ENCODE measurements at places on chromosomes 5 and 9.

- no peak for DNase-seq
Measured at GRCh38 chr5:50623666-50624065, 42.8 kb upstream of the PARP8 start.

DNA sequence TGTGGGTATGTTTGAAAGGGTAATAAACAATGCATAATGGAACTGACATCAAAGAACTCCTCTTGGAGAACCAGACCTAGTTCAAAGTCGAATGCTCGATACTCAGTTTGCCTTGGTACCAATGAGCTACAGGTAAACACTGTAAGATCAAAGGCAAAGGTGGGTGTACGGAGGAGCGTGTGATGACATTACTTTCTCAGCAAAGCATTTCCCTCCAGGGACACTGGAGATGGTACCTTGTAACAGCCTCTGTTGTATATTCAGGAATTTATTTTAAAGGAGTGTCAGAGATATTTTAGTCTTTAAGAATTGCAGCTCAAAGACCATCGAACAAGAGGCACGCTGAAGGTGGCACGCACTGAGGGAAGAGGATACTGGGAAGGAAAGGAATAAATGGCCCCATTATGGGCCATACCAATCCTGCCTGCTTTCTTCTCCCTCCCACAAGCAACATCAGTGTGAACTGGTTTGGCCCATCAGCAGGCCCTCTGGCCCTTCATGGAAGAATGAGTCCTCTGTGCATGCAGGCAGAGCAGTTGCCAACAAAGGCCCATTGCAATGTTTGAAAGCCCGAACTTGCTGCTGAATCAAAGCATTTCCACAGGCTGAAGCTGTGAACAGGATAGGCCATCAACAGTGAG, 410.2 kb downstream of the ACTL7B start:
- DNase-seq, result no peak

DNA sequence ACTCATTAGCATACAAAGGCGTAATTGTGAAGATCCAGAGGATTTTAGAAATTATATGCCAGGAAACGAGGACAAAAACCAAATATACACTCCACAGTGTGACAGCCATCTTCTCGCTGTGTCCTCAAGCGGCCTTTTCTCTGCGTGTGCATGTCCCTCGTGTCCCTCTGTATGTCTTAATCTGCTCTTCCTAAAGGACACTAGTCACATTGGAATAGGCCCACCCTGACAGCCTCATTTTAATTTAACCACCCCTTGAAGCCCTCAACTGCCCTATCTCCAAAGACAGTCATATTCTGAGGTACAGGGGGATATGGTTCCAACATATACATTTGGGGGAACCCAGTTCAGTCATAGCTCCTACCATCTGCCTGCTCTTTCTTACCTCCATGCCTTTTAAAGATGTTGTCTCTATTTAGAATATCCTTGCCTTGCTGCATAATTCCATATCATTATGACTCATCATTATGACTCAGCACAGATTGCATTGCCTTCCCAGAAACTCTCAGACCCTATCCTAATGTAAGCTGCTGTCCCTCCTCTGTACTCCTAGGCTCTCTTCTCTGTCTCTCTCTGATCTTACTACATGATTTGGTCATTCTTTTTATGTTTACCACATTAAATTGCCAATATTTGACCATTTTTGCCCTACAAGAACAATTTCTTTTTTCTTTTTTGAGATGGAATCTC, 210.9 kb downstream of the AOPEP start:
- DNase-seq, result no peak

DNA sequence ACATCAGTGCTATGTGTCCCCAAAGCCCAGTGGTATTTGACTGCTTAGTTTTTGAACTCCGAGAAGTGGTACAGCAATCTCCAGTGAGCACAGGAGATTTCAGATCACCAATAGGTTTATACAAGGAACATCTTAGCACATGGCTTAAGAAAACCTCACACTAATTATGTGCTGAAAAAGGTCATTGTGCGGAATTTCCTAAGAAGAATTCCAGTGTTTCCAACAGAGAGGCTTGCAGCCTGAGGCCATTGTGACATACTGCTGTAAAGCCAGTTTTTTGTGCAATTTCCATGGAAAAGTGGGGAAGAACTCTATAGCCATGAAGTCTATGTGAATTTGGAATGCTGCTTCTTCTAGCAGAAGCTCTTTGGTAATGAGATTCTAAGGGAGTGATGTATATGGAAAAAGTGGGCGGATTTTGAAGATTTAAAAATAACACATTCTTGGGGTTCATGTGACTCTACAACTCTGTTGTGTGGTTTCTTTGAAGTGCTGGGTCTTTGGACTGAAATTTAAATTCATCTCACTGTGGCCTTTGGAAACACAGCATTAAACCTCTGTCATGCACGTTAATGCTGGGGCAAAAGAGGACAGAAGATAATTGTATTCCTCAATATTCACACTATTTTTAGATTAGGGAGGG, 110.5 kb upstream of the CD180 start:
- DNase-seq, result no peak

- DNase-seq, result peak; percentile 27
Measured at GRCh38 chr9:128494108-128494745, 10.3 kb upstream of the GLE1 start.

DNA sequence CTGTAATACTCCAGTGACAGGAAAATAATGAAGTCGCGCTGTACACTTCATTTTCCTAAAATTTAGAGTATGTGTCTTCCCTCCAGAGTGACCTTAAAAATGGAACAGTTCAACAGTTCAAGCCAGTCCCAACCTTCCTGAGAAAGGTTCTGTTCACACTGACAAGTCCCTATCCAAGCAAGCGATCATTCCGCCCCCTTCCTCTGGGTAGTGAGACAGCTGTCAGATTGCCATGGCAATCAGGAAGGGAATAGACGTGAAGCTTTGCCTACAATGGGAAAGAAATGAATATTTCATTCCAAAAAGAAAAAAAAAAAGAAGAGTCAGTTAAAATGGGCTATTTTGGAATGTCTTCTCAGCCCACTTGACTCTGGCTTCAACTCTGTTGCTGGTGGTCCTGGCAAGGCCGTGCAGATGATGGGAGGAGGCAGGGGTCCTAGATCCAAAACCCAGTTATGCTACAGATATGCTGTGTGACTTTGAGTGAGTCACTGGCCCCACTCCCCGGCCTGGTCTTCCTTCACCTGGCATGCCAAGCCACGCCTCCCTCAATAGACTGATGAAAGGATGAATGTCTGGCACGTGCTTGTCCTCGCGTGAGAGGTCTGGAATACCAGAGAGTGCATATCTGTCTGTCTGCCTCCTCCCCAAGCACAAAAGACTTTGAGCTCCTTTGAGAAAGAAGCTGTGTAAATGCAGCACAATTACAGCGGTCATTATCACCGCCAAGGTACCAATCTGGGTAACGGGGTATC, 165.8 kb upstream of the WWC1 start:
- no peak for DNase-seq

DNA sequence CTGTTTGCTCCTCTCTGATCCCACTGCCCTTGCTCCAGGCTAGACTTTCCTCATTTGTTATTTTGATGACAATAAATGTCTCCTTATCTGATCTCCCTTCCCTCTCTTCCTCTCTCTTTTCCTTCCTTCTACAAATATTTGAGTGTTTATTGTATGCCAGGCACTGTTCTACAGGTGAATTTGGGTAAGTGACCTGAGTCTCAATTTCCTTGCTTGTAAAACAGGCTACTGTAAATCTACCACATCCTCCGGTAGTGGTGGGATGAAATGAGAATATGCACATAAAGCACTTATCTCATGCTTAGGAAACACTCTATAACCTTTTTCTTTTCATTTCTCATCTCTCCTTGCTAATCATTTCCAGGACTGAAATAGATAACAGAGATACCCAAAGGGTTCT, 86.4 kb downstream of the HMHB1 start:
- no peak for DNase-seq

DNA sequence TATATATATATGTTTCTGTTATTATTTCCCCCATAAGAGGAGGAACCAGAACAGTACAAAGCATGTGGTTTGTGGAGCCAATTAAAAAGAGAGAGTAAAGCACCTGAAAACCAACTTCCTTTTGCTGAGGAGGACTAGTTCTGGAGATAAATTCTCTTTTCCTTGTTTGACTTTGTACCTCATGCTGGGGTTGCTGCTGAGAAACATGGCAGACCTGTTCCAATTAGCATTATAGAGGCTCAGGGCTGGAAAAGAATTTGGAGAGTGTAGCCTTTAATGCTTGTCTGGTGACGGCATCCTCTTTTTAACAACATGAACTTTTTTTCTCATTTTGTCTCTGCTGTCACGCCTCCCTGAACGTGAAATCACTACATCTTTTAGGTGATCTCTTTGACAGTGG, 32.8 kb upstream of the NMUR2 start:
- peak; percentile 1 for DNase-seq

- DNase-seq, result peak; percentile 48
Measured at GRCh38 chr9:131395157-131396098, 1.5 kb downstream of the PRRC2B start.

DNA sequence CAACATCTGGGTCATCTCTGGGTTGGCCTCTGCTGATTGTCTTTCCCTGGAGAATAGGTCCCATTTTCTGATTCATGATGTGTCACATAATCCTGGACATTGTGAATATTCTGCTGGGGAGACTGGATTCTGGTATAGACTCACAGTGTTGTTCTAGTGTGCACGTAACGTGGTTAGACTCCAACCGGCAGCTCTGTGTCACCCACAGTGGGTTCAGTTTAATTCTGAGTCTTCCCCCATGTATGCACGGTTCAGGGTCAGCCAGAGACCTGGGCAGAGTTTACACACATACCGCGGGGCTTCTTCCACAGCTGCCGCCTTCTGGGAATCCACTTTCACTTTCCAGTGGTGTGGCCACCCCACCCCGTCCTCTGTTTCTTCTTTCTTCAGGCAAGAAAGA, 38.0 kb upstream of the LRRC14B start:
- no peak for DNase-seq

DNA sequence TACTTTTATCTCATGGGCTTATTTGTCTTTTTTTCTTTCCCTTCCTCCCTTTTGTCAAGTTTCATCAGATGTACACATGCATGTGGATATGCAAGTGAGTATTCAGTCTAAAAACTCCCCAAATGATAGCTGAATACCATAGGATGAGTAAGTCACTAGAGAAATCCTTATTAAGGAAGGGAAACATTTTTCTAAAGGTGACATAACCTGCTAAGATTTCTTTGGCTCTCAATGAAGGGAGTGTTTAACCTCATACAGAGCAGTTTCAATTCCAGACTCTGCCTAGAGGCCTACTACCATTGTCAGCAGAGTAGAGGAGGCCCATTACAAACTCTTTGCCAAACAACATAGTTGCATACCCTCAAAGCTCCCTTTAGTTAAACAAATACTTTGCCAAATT, 192.4 kb downstream of the ARHGEF28 start:
- DNase-seq, result no peak

GRCh38 chr5:147551677-147552076, 41.8 kb upstream of the DPYSL3 start:
- no peak for DNase-seq

GRCh38 chr5:138635265-138635664, 60.1 kb upstream of the HSPA9 start:
- peak; percentile 70 for DNase-seq

DNA sequence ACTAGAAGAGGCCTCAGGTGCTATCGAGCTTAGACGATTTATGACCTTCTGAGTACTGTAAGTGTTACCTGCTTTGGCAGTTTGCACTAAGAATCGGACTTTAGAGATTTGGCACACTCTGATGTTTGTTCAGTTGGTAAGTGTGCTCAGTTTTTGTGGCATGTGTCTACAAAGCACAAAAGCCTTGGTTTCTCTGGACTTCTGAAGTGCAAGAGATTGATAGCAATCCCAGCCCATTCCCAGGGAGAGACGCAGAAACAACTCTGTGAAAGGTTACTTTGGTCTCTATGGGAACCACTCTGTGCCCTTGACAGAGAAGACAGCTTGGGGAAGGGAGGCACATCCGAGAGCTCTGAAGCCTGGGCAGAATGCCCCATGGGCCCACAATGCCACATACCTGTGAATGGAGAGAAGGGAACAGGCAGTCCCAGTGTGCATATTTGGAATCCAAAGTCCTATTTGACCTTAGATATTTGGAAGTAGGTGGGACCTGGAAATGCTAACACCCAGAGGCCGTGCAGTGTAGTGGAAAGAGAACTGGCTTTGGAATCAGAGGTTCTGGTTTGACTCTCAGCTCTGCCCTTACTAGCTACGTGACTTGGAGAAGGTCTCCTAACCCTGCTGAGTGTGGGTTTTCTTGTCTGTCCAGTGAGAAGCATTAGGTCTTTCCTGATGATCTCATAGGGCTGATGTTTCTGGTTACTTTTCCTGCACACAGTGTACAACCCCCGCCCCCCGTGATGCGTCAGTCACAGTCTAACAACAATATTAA, 194.3 kb upstream of the VLDLR start:
- no peak for DNase-seq

DNA sequence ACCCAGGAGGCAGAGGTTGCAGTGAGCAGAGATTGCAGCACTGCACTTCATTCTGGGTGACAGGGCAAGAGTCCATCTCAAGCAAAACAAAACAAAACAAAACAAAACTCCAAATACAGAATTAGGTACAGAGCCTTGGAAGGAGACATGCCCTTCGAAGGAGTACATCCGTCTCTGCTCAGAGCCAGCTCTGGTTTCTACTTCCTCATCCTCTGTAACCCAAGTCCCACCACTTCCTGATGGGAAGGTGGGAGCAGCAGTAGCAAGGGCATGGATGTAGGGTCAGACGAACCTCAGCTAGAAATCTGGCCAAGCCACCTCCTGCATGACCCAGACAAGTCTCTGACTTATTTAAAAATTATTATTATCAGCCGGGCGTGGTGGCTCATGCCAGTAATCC, 16.5 kb upstream of the STXBP1 start:
- DNase-seq, result no peak

DNA sequence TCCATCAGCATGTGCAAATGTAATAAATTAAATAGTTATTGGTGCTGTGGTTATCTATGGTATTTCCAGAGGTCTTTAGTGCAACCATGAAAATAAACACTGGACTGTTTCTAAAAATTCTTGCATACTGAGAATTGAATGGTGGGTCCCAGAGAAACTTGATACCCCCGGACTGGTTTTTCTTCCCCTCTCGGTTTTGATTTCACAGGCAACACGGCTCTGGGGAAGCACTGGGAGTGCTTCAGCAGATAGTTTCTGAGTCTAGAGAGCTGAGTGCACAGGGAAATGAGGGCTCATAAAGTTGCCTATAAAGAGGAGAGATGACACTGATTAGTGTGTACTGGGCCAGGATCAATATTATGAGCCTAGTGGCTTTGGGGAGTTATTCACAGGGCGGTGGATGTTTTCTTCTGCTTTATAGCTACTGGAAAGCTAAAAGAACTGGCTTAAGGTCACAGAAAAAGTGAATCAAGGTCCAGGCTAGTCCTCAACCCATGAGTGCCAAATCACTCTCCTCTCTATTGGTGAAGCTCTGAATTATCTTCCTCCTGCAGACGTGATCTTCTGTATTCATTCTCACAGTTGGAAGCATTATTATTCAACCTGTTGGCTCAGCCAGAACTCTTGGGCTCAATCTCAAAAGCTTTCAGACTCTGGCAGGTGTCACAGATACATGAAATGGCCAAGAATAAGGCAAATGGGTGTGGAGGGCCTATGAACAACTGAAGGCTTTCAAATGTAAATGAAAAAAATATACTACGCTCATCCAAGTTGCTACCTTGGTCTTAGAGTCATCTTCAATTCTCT, 170.2 kb upstream of the HMHB1 start:
- DNase-seq, result peak; percentile 19

Data from eye (tissue), 1 donor.